ENCODE measurements at places on chromosomes 3 and 15. TPM values are rescaled to one million over a fixed set of nuclear protein-coding genes. Genes with fewer than 3 reads are reported as not detected.

The THSD4 gene
- 49.7 TPM for polyA plus RNA-seq

The CACNA2D3 gene
- polyA plus RNA-seq = 1.7 TPM

The FES gene
- polyA plus RNA-seq = 4.8 TPM

The PIF1 gene
- polyA plus RNA-seq = 5.0 TPM

The SHC4 gene
- 0.12 TPM for polyA plus RNA-seq

The DLEC1 gene
- polyA plus RNA-seq = 0.39 TPM

The ATP13A5 gene
- 0.26 TPM for polyA plus RNA-seq

The ADAMTS9 gene
- polyA plus RNA-seq = 3.1 TPM

Measured in esophagus (tissue), 2 donors.